NAMALWA (cell line): ENCODE measurements at places on chromosomes 7 and 10.

GRCh38 chr7:31362401-31362800 is 21.9 kb upstream of the NEUROD6 start:
- no peak for DNase-seq

DNA sequence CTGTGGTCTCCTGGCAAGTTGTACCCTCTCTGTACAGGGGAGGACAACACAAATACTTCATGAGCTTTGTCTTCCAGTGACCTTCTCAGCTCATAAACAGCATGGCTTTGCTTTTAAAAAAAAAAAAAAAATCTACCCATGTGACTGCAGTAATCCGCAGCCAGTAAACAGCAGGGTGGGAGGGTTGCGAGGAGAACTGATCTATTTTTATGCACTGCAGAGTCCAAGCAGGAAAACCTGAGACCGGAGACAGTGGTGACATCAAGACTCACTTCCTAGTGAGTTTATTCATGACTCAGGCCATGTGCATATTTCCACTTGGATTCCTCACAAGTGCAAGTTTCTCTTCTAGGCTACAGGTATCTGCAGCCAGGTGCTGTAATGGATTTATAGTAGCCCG is 127.9 kb downstream of the NRF1 start:
- DNase-seq, result no peak

DNA sequence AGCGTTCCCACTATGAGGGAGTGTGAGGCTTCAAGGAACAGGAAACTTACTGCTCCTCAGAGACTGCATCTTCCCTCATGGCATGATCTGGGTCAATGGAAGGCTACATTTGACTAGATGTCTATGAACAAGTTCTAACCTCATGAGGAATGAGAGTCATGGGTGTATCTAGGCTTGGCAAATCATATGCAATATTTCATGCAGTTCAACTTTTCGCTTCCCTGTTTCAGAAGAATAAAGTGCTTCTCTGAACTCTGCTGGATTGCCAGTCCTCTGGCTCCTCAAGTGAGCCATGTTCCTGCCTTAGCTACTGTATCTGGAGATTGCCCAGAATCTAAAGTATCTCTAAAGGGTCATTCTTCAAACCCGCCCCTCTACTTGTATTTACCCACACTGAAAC is 54.3 kb upstream of the SEMA3A start:
- peak; percentile 23 for DNase-seq

DNA sequence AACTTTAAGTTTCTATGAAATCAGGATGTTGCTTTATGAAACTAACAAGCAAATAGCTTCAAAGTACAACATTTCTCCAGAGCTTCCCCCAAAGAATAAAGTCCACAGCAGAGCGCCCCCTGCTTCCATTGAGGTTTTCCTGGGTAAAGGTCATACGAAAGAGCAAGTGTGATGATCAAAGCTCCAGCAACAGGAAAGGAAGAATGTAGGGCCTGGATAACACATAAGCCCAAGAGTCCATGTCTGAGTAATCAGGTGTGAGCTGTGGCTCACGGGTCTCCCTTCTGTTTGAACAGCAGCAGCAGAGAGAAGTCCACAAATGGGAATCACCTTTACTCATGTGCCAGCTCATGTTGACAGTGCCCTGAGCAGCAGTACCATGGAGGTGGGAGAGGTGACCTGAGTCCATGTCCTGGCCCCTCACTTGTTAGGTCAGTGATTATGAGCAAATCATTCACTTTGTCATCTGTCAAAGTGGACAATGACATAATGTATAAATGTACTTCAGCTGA is 50.5 kb downstream of the MRPL32 start:
- DNase-seq, result no peak

DNA sequence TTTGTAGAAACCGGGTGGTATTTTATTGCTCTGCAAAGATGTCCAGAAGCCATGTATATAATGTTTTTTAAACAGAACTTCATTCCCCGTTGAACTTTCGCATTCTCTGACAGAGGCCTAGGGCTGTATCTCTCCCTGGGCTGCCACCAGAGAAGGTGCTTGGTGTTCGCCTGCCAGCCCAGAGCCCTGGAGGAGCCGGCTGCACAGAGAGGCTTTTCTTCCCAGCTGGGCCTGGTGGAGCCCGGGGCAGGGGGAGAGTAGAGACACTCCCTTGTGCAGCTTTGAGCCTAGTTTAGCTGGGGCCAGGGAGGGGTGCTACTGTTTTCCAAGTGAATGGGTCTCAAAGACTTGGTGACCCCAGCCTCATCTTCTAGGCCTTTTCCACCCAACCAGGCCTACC is 13.6 kb upstream of the TRIM8 start:
- no peak for DNase-seq

DNA sequence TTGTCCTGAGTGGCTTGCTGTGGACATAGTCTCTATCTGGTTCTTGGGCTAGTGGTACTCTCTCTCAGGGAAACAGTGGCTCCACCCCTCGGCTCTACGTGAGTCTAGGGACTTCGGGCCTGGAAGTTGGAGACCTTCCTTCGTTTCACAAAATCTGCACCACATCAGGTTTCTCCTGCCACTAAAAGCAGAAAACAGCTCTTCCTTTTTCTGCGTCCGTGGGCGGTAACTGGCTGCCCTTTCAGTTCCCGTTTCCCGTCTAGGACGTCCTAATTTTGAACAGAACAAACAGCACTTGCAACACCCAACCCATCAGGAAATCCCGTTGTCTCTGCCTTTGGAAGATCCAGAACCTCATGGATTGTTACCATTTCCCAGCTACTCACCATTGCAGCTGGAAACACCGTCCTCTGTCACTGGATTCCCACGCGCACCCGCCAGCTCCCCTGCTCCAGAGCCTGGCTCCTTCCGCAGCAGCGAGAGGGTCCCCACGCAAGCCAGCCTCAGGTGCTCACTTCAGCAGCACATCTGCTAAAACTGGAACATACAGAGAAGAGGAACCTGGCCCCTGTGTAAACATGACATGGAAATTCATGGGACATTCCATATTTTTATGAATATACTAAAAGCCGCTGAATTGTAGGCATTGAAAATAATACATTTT is 311.4 kb upstream of the AKR1E2 start:
- DNase-seq, result peak; percentile 20

DNA sequence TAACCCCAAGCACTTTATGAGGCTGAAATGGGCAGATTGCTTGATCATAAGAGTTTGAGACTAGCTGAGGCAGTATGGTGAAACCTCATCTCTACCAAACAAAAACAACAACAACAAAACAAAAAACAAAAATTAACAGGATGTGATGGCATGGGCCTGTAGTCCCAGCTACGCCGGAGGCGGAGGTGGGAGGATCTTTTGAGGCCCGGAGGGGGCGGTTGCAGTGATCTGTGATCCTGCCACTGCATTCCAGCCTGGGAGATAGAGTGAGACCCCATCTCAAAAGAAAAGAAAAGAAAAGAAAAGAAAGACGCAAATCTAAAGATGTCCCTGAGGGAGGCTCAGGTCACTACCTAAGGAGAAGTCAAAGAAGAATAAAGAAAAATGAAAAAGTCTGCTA is 35.3 kb upstream of the AGR2 start:
- no peak for DNase-seq

- no peak for DNase-seq
Observed at GRCh38 chr10:3671386-3671955, 113.5 kb downstream of the KLF6 start.

GRCh38 chr7:159197066-159197975 is 52.7 kb upstream of the VIPR2 start:
- DNase-seq, result peak; percentile 11
